ENCODE measurements at places on chromosomes 4 and X.

DNA sequence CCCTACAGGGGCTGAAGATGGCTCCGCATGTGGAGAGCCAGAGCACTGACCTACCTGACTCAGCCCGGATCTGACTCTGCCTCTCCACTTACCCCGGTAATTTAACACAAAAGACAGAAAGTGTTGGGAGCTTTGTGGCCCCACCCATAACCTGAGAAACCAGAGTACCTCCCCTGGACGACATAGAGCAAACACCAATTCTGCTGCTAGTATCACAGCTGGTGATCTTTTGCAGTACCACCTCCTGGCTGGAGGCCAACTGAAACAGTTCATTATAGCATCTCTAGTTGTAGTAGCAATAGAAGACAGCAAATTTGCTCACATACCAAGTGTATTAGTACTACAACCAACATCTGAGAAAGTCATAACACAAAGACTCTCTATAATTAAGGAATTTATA, 443.9 kb downstream of the KLHL4 start:
- DNase-seq = no peak

DNA sequence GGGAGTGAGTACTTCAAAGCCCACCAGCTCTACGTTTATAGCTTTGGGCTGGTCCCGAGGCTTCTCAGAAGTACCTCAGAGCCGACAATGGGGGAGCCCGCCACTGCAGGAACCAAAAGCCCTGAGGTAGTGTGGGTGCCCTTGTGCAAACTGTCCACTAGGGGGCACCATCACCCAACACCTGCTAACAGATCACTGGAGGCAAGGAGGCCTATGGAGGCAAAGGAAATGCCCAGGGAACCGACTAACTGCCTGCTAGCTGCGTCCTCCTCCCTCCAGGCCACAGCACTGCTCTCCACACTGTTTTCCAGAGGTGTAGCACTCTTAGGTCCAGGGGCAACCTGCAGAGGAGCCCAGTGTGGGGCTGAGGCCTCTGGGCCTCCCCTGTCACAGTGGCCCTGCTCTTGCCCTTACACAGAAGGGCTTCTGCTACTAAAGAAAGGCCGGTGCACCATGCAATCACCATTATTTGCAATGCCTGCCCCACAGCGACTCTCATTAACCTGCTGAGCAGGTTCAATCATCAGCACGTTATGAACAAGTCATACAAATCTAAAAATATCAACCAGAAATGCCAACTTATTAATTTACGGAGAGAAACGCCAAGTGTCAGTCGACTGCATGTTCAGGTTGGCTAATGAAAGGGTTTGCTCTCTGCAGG, 159.1 kb downstream of the NSUN7 start:
- peak; percentile 72 for DNase-seq

DNA sequence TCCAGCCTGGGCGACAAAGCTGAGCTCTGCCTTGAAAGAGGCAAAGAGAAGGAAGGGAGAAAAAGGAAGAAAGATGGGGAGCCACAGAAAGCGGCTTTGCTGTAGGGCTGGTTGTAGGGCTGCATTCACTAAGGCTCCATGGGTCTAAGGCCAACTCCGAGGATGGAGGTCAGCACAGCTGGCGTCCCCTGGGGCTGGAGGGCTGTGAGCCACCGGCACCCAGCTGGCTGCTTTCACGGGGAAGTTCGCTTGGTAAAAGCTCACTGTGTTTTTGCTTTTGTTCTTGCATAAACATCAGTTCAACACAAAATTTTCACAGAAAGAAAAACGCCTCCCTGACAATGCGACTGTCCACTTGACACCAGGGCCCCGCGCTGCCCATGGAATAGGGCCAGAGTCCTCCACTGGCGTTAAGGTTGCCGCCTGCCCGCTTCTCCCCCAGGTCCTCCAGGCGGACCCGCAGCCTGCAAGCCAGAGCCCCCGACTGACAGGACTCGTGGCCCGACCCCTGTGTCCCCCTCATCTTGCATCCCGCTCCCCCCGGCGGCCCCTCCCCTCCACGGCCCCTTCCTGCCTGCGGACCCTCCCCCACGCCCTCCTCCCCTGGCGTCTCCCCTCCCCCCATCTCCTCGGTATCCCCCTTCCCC, 1.1 kb downstream of the RNF212 start:
- no peak for DNase-seq

DNA sequence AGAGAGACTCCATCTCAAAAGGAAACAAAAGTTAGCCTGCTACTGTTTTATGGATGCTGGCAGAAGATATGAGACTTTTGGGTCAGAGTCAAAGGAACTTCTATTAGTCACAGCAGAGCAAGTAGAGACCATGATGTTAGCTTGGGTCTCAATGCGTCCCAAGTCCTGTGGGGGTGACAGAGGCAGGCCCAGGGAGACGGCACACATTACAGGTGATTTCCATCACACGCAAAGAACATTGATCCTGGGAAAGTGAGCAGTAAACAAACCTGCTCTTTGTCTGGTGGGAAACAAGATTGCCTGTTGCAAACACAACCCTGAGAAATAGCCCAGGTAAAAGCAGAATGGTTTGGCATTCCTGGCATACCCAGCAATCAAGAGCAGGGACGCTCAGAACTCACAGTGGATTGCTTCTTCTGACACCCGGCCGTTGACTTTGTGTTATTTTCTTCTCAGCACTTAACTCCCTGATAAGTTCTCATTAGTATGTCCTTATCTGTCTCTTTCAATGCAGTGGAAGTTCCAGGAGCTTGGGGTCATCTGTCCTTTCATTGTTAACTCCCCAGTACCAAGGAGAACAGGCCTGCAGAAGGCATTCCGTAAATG, 51.2 kb upstream of the LGI2 start:
- DNase-seq = no peak

- no peak for DNase-seq
Measured at GRCh38 chr4:125357675-125358074, 42.9 kb downstream of the FAT4 start.

DNA sequence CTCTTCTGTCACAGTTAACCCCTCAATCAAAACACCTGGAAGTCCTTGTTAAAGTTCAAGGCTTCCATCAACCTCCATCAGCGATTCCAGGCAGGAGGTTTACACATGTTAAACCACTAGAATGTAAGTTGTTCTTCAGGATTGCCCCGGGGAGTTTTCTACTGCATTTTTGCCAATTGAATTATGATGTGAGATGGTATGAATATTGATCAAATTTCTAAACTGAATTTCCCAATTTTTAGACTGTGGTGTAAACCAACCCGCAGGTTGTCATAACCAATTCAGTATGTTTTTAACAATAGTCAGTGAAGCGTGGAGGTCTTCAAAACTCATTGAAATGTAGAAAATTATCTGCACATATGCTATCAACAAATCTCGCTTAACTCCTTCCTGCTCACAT, 21.2 kb upstream of the TENM3 start:
- no peak for DNase-seq

DNA sequence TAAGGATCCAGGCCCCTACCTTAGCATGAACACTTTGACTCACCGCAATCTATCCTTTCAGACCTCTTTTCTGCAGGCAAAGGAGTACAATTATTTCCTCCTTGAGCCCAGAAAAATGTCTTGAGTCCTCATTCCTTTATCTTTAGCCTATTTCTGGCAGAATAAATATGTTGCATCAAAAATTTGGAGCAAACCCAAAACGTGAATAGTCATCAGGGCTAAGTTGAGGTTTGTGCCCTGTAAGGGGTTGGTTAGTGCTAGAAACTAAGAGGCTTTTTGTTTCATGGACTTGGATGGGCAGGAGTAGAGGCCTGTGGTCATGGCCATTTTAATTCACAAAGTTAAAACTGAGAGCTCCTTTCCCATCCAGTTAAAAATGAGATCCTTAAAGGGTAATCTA, 460.3 kb downstream of the GBA3 start:
- DNase-seq = no peak

DNA sequence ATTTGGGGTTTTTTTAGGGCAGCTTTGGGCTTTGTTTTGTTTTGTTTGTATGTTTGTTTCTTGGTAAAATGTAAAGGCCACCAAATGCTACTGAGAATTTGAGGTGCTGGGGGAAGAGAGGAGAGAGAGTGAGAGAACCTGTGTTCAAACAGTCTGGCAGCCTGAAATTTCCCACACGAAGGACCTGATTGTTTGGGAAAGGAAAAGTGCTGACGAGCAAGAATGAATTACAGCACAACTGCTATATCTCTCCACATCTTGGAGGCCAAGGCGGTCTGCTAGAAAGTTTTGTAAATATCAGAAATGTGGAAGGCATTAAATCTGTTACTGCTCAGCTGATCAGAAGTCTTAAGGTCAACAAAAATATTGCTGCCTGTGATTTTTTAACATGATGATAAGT, 170.5 kb downstream of the PALLD start:
- DNase-seq = no peak

DNA sequence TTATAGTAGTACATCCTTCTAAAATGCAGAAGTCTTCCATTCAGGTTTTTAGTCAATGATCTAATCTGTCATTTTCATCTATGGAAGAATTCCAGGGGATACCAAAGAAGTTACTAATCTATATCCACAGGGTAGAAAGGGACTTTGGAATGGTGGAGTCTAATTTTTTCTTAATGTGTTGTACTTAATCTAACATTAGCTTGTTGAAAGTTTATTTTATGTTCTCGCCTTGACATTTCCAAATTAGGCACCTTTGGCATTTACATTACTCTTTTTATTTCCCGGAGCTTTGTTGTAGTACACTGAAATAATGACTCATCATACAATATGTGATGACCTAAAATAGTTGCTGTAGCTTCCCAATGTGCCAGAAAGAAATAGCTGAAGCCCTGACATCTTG, 91.5 kb downstream of the HTR2C start:
- DNase-seq = no peak

- DNase-seq = no peak
Measured at GRCh38 chr4:186832906-186833305, 109.2 kb upstream of the FAT1 start.

DNA sequence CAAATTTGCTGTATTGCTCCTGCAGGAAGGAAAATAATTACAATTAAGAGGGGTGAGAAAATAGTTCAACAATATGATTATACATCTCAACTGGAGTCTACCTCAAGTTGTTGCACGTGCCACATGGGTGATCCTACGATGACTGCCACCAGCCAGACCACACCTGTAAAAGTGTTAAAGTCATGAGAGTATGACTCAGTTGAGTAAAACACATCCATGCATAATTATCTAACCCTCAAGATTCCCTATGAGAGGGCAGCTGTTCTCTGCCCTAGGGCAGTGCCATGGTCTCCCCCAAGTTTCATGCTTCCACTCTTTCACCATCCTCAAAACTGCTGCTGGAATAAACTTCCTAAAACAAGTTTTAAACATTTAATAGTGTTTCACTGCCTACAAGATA, 44.1 kb downstream of the QRFPR start:
- DNase-seq = no peak

DNA sequence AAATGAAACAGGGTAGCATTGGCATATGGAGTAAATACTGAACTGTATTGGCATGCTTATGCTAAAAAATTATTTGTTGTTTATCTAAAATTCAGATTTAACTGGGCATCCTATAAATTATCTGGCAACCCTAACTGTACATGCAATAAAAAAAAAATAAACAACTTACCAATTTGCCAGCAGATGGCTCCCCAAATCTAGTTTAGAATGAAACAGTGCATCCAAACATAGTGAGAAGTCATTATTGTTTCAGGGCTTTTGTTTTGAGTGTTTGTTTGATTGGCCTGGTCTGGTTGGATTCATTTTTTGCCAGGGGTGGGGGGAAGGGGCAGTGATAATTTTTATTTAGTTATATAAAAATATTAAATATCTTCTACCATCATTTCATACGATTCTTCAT, 12.8 kb upstream of the NSUN7 start:
- no peak for DNase-seq

DNA sequence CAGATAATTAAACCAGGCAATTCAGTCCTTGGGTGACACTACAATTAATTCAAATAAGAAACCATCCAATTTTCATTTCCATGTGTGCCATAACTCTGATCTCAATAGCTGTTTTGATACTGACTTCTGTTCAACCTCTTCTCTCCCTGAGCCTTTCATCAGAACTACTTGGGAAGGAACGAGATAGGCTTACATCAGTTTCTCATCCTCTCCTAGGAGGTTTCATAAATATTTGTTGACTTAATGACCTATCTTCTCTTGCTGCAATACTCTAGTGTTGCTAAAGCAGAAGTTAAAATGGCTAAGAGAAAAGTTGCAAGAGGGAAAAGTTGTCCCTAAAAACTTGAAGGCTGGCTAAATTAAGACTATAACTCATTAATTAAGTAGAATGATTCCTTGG, 41.8 kb downstream of the PRKG2 start:
- no peak for DNase-seq

Data from activated naive CD8-positive, alpha-beta T cell treated with anti-CD3 and anti-CD28 coated beads, Interleukin-2, amount 50 U/mL, for 24 hours (primary cell).